ENCODE measurements at places on chromosomes 6 and 20. TPM values are rescaled to one million over a fixed set of nuclear protein-coding genes. Genes with fewer than 3 reads are reported as not detected.

- no peak for DNase-seq
Measured at GRCh38 chr20:12927489-12927888, 81.3 kb upstream of the SPTLC3 start.

- DNase-seq = no peak
Measured at GRCh38 chr20:62671765-62672164, 29.5 kb downstream of the SLCO4A1 start.

DNA sequence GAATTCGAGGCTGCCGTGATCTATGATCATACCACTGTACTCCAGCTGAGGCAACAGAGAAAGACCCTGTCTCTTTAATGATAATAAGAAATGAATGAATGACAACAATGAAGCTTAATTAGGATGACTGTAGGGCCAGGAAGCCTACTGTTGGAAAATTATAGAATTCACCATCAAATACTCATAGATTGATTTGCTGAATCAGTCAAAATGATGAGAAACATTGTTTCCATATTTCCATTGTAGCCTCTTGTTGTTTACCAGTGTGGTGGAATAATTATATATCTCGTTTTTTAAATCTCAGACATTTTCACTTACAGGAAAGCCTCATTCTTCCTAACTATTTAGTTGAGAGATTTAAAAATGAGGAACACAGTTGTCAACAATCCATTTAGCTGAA is 96.2 kb downstream of the JAG1 start:
- DNase-seq = no peak

GRCh38 chr6:68634726-68635411 is at the start of gene ADGRB3:
ADGRB3 (plus strand) TSS chr6:68635282; CDS start chr6:68638676, 3,394 bp downstream.
- peak; percentile 88 for DNase-seq

- no peak for DNase-seq
Measured at GRCh38 chr6:146389740-146390139, 153.9 kb upstream of the RAB32 start.

DNA sequence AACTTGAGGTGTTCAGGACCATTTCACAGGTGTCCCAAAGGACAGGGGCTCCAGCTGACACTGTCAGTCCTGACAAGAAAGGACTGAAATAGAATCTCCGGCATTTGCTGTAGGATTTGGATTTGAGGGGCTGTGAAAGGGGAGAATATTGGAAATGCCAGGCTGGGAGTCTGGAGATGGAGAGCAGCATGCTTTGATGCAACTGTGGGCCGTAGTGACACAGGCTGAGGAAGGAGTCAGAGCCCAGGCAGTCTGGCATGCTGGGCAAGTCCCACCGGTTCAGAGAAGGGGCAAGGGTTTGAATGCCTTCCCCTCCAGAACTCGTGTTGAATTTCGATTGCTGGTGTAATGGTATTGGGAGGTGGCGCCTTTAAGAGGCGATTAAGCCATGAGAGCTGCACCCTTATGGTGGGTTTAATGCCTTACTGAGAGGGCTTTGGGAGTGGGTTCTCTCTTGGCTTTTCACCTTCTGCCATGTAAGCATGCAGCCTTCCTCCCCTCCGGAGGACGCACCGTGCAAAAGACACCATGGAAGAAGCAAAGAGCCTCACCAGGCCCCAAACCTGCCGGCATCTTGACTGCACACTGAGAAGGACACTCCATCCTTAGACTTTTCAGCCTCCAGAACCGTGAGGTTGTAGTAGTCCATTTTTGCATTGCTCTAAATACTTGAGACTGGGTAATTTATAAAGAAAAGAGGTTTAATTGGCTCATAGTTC is 9.4 kb upstream of the PYGB start:
- no peak for DNase-seq

Gene SCRT2
- polyA plus RNA-seq = 9.8 TPM

Gene RNF144B
- polyA plus RNA-seq = 4.0 TPM

Gene FYN
- 730 TPM for polyA plus RNA-seq

Gene FKBP1A
- 258 TPM for polyA plus RNA-seq

All from spinal cord (tissue), 10 donors.